ENCODE measurements at places on chromosomes 6 and 20. TPM values are rescaled to one million over a fixed set of nuclear protein-coding genes. Genes with fewer than 3 reads are reported as not detected.

DNA sequence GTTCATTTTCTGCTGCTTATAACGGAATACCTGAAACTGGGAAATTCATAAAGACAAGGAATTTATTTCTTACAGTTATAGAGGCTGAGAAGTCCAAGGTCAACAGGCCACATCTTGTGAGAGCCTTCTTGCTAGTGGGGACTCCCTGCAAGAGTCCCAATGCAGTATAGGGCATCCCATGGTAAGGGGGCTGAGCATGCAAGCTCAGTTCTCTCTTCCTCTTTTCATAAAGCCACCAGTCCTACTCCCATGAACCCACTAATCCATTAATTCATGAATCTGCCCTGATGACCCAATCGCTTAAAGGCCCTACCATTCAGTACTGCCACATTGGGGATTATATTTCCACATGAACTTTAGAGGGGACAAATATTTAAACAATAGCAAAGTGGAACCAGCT lies 26.5 kb downstream of the CYB5R4 start:
- DNase-seq: no peak
- H3K27ac ChIP-seq: no peak overlapping the region
- no peaks in the 10 kb centered on the region for H3K27me3 ChIP-seq

GRCh38 chr6:159645640-159646039 lies 47.4 kb downstream of the SOD2 start:
- H3K27ac ChIP-seq: no peak overlapping the region
- no peaks in the 10 kb centered on the region for H3K27me3 ChIP-seq
- no peak overlapping the region for H3K4me3 ChIP-seq
- no peak for DNase-seq

Gene SDCBP2
- total RNA-seq: 5.8 TPM

Gene EPHA7
- not detected for total RNA-seq

DNA sequence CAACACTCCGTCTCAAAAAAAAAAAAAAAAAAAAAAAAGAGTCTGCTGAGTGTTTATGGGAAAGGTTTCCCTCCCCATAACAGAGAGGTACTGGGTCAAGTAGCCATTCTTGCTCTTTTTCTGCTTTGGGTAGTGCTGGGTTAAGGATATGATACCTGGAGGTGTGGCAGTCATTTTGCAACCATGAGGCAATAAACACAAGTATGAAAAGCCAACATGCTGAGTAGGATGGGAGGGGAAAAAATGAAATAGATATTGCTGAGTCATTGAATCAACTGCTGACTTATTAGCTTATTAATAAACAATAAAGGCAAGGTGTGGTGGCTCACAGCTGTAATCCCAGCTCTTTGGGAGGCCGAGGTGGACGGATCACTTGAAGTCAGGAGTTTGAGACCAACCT lies 2.3 kb upstream of the TOMM34 start:
- no peak for DNase-seq
- peaks cover 26% of the 10 kb centered on the region for H3K36me3 ChIP-seq
- no peaks in the 10 kb centered on the region for H3K27me3 ChIP-seq
- no peak overlapping the region for H3K4me3 ChIP-seq
- peaks cover 61% of the 10 kb centered on the region for H3K4me1 ChIP-seq

- peaks cover 15% of the 10 kb centered on the region for H3K27me3 ChIP-seq
- DNase-seq: no peak
- no peaks in the 10 kb centered on the region for H3K4me1 ChIP-seq
- H3K27ac ChIP-seq: no peak overlapping the region
- H3K4me3 ChIP-seq: no peak overlapping the region
- no peaks in the 10 kb centered on the region for H3K36me3 ChIP-seq
Observed at GRCh38 chr20:60274717-60275116, 316.5 kb downstream of the CDH26 start.

Gene PPIL6
- not detected for total RNA-seq

Gene PAK5
- total RNA-seq: not detected

- H3K4me3 ChIP-seq: no peak overlapping the region
- no peaks in the 10 kb centered on the region for H3K36me3 ChIP-seq
- H3K27ac ChIP-seq: no peak overlapping the region
- H3K27me3 ChIP-seq: peaks cover 18% of the 10 kb centered on the region
- no peak for DNase-seq
Observed at GRCh38 chr6:17940151-17940792, 47.2 kb downstream of the KIF13A start.
